ENCODE measurements at places on chromosomes 16 and 17.
A peak's percentile ranks its signal among the peaks of the same experiment; 100 is the strongest.

DNA sequence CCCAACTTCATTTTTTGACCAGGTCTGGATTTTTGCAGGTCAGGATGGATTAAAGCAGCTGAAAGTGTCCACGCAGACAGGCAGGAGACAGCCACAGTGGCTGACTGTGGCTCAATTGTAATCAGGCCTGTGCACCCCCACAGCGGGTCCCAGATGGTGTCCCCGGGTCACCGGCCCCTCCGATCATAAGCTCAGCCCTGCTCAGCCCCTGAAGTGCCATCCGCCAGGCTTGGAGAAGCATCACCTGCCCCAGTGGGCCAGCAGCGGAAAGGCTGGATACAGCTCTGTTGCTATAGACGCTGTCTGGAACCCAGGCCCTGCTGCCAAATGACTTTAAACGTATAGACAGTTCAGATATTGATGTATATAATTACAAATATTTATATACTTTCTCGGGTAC is 60.6 kb downstream of the RPH3AL start:
- no peak for DNase-seq

DNA sequence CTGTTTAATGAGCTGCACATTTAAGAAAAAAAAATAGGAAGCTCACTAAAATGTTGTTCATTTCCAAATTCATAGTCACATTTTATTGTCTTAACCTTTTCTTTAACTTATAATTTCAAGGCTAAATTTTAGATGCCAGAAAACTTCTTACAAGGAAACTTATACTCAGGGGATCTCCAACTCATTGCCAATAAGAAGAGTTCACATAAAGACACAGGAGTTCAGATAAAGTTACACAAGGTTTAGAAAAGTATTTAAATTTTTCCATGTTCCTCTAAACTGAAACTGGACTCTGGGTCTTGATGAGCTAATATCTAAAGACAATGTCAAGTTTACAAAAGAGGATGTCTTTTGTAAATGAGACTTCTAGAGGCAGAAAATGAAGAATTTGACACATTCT is 190.7 kb upstream of the KCNJ16 start:
- DNase-seq = no peak

GRCh38 chr16:53626161-53626560 is 77.5 kb downstream of the RPGRIP1L start:
- no peak for DNase-seq

DNA sequence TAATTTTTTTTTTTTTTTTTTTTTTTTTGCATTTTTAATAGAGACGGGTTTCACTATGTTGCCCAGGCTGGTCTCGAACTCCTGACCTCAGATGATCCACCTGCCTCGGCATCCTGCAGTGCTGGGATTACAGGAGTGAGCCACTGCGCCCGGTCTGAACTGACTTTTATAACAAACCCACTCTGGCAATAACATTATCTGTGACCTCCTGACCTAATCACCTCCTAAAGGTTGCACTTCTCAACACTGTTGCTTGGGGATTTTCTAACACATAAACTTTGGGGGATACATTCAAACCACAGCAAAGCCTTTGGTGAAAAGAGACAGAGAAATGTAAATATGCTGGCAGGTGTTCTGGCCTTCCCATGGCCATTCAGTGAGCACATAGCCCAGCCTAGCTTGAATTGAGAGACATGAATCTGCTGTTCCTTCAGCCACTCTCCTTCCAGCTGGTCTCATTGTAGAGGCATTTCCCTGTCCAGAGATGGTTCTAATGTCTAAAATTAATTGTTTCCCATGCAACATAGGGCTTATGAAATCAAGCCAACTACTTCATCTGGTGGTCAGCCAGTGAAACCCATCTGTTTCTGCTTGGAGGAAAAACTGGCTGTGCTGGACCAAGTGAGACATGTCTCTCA is 28.3 kb downstream of the LYRM1 start:
- DNase-seq = no peak

DNA sequence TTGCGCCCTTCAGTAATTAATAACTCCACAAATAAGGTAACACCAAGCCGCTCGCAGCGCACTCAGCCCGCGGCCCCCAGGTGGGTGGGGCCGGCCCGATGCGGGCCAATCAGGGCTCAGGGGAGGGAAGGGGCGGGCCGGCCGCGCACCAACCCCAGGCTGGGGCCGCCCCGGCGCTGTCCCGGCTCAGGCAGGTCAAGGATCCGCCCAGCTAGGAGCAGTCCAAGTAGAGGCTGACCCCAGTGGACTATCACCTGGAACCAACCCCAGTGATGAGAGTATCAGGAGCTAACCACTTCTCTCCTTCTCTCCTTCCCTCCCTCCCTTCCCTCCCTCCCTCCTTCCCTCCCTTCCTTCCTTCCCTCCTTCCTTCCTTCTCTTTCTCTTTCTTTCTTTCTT is 110.8 kb downstream of the C16orf78 start:
- DNase-seq = no peak

DNA sequence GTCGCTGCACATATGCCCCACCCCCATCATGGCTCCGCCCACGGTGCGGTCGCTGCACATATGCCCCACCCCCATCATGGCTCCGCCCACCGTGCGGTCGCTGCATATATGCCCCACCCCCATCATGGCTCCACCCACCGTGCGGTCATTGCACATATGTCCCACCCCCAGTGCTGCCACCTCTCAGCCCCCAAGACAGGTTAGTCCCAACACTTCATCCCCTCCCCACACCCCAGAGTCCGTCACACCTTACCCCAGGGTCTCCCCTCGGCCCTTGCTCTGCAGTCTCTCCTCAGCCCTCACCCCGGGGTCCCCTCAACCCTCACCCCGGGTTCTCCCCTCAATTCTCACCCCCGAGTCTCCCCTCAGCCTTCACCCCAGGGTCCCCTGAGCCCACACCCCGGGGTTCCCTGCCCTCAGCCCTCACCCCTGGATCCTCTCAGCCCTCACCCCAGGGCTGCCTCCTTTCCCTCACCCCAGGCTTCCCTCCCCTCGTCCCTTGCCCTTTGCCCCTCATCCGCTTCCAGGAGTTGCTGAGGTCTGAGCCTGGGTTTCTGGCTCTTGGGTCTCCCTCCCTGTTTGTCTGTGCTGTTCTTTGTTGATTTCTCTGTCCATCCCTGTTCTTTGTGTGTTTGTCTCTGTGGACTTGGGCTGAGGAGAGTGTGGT is 25.6 kb downstream of the TPSG1 start:
- no peak for DNase-seq

DNA sequence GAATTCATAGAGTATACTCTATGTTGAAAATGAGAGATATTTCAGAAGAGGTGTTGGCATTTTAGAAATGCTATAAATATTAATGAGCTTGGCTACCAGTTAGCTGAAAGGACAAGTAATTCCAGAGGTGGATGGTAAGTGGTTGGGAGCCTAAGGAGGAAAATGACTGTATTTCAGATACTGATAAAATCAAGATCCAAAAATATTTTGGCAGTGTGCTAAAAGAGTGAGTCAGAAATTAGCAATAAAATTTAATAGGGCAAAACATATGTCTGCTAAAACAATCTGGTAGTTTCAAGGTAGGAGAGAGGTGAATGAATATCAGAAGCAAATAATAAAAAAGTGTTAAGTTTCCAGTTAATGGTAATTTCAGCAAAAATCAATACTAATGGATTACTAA is 1287.9 kb downstream of the CDH8 start:
- no peak for DNase-seq

GRCh38 chr16:17105239-17105797 is 365.4 kb downstream of the XYLT1 start:
- DNase-seq = no peak

- DNase-seq = no peak
Observed at GRCh38 chr16:28010671-28011070, 52.8 kb downstream of the GSG1L start.

DNA sequence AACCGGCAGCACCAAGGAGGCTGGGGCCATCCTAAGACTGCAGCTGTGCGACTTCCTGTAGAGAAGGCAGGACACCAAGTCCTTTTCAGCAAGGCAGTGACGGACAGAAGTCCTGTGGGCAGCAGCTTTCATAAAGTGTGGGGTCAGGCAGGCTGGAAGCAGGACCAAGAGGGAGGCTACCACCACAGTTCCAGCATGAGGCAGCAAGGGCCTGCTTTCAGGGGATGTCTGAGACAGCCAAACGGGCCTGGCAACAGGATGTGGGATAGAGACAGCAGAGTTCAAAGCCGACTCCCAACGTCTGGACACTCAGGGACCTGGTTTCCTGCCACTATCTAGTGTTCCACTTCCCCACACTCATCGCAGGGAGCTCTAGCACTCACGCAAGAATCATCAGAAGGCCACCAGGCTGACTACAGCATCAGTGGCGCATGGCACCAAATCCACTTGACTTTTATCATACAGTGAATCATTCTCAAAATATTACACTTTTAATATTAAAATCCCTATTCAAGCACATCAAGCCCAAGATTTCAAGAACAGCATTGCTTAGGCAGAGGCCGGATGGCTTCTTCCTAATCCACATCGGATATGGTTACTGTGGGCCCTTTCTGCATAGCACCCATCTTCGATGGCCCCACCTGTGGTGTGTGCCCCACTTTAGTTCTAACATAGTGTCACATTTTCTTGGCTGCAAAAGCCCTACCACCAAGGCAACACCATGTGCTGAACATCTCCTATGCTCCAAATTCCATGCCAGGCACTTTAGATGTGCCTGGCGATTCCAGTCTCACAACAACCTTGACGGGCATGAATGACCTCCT is 5.2 kb downstream of the USP7 start:
- DNase-seq = peak; percentile 18

DNA sequence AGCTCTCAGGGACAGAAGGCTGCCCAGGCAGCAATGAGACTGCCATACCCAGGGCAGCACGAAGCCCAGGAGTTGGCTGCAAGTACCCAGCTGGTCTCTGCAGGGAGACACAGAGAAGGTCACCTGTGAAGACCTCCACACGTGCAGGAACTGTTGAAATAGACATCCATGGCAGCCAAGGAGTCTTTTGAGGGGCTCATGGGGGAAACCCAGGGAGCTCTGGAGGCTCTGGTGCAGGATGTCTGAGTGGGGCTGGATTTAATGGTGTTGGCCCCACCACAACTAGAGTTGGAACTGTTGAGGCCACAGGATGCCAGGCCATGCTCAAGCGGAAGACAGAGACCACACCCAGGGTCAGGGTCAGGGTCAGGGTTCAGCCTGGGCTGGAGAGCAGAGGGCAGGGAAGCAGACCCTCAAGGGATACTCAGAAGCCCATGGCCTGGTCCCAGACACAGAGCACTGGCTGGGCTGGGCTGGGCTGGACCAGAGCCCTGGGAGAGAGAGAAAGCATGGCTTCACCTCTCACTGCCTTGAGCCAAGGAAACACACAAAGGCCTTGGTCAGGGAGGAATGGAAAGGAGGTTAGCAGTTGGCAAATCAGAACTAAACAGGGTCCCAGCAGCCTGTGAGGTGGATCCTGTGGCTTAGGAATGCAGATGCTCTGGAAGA is 21.4 kb downstream of the PITPNM3 start:
- DNase-seq = no peak

DNA sequence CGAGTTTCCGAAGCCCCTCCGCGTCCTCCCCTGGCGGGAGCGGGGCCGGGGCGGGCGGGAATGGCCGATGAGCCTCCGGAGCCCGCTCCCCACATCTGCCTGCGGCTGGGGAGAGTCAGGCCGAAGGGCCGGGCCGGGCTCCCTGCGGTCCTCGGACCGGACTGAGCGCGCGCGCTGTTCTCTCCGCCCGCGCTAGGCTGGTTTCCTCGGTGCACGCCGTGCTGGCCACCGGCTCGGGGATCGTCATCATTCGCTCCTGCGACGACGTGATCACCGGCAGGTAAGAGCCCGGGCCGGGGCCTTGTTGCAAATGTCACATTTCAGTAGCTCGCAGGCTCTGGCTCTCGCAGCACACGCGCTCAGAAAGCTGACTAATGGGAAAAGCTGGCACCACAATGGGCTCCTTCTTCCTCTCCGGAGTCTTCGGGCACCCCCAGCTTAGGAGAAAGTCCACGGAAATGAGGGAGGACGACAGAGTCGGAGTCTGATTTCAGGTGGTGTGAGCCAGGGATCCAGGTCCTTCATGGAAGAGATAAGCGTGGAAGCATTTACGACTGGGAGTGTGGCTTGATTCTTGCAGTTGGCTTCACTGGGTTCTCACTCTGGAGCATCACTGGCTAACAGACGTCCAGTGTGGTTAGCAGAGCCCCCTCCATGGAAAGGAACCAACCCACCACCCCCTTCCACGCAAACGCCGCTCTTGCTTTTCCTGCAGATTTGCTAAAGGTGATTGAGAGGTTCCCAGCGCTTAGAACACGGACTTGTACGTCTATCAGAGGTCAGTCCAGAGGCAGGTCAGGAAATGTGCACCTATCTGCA is 715 bp downstream of the TLCD3A start:
- DNase-seq = peak; percentile 24

DNA sequence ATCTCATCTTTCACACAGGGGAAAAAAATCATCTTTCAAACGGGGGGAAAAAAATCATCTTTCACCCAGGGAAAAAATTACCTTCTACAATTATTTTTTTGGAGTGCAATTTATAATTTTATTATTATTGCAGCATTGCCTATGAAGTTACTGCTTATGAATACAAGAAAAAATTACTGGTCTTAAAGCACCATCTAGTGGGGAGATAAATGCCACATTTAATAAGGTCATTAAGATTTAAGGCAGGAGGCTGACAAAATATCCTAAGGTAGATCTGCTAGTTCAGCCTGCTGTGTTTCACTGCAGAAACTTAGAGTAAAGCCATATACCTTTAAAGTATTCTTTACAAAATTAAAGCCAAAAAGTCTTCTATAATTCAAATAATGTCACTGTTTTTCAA is 13.7 kb downstream of the SHCBP1 start:
- DNase-seq = no peak

DNA sequence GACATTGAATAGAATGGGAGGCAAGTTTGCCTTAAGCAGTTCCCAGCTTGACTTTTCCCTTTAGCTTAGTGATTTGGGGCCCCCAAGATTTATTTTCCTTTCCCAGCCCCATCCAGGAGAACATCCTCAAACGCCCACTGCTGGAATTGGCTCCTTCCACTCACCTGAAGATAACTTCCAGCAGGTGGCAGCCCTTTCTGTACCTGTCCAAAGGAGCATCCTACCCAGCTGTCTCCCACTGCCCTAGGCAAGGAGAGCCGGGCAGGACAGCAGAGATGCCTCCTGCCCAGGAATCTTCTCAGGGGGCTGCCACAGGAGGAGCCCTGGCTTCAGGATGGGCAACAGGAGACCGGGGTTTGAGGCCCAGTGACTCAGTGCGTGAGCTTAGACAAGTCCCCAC is 6.4 kb downstream of the CACNG5 start:
- no peak for DNase-seq

DNA sequence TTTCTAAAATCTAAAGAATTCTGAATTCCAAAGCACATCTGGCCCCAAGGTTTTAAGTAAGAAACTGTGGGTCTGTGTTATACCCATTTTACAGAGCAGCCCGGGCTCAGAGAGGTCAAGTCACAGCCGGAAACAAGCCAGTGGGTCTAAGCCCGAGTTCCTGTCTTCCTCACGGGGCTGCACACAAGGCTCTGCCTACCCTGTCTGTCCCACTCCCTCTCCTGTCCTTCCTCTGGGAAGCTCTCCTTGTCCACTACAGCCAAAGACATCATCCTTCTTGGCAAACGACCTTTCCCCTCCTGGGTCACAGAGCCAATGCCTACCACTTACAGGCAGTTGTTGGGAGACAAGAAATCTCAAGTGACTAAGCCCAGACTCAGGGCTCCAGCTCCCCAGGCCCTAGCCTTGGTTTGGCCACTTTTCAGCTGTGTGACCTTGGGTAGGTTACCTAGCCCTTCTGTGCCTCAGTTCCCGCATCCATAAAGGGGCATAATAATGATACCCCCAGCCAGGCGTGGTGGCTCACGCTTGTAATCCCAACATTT is 55.6 kb upstream of the MAP3K14 start:
- DNase-seq = no peak

- DNase-seq = no peak
Observed at GRCh38 chr16:65181071-65181561, 59.3 kb upstream of the CDH11 start.

Measured in activated T-helper 2 cell treated with anti-CD3 and anti-CD28 coated beads, Interferon-gamma antibody, Interleukin-2, Interleukin-4, amounts not matched to agents 10 μg/mL and 5 μg/mL and 100 μg/mL, durations not matched to agents 14 hours and 24 hours and 36 hours (primary cell).